EH (cell line): ENCODE measurements at places on chromosomes 5 and 9.

- DNase-seq, result no peak
Measured at GRCh38 chr5:155189981-155190380, 176.4 kb downstream of the KIF4B start.

DNA sequence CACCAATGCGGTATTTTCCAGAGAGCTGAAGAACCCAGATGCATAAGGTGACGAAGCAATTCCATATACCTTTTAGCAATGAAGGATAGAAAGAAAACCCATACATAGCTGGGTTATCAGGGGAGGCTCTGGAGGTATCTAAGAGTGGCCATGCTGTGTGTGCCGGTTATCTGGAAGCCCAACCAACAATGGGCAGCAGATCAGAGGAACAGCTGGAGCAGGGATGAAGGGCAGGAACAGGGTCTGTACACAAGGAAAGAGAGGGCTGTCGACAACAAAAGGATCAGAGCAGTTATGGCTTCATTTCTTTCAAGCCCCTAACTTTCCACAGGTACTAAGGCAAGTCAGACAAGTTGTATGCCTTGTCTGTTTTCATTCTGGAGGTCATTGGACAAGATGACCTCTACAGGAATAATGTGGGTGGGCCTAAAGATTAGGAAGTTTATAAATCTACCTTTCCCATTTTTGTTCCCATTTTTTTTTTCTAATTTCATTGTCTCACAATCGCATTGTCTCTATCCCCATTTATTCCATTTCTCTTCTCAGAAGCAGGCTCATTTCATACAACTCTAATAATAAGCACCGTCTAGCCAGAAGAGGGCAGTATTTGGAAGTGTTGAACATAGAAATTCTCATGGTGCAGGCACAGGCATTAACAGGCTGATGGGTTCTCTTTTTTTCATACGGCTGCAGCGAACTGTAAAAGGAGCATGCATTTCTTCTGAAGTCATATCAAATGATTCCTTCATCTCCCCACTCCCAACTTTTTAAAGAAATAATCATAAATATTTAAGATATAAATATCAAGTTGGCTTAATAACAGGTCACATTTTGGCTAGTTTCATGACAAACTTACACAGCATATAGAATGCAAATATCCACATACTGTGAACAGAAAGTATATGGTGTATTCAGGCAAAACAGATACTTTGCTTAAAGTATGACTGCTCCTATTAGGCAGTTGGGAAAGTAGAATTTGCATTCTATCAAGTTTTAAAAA lies 63.5 kb downstream of the ZNF474 start:
- DNase-seq, result peak; percentile 69

- no peak for DNase-seq
Measured at GRCh38 chr5:138870611-138871010, 4.5 kb downstream of the LRRTM2 start.

- peak; percentile 61 for DNase-seq
Measured at GRCh38 chr5:61030163-61030482, 85.1 kb downstream of the NDUFAF2 start.

DNA sequence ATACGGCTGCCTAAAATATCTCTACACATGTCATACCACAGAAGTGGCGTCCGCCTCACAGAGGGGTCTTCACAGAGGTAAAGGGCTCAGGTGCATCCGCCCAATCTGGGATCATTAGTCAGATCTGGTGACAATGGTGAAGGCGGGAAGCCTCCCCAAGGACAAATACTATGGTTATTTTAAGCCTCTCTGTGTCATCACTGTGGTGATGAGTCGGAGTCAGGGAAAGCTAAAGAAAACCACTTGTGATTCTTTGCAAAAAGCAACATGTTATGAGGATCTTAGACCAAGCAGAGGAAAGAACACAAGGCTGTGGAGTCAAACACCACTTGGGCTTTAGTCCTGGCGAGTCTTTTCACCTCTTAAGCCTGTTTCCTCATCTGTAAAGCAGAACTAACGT lies 190.4 kb downstream of the DRD1 start:
- DNase-seq, result peak; percentile 30

DNA sequence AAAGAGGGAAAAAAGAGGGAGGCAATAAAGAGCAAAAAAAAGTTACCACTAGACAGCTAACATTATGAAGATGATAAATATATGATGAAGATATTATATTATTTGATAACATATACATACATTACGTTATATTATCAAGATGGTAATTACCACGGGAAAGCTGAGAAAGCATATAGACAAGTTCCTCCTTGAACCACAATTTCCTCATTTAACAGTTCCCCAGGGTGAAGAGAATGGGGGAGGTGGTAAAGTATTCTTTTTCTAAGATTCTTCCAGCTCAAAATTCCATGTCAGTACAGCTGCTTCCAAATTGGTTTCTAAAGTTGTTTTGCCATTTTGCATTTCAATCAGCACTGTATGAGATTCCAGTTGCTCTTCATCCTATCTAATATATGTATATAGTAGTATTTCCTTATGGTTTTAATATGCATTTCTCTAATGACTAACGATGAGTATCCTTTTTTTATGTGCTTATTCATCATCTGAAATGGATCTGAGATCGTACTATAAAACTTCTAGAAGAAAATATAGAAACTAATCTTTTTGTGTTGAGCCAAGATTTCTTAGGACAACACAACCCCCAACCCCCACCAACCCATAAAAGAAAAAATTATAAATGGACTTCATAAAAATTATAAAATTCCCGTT lies 49.5 kb upstream of the C9orf72 start:
- DNase-seq, result no peak

GRCh38 chr5:21791304-21791703 lies 1061.8 kb downstream of the CDH12 start:
- no peak for DNase-seq

GRCh38 chr5:171906703-171907590 lies 99.5 kb downstream of the FBXW11 start:
- no peak for DNase-seq

DNA sequence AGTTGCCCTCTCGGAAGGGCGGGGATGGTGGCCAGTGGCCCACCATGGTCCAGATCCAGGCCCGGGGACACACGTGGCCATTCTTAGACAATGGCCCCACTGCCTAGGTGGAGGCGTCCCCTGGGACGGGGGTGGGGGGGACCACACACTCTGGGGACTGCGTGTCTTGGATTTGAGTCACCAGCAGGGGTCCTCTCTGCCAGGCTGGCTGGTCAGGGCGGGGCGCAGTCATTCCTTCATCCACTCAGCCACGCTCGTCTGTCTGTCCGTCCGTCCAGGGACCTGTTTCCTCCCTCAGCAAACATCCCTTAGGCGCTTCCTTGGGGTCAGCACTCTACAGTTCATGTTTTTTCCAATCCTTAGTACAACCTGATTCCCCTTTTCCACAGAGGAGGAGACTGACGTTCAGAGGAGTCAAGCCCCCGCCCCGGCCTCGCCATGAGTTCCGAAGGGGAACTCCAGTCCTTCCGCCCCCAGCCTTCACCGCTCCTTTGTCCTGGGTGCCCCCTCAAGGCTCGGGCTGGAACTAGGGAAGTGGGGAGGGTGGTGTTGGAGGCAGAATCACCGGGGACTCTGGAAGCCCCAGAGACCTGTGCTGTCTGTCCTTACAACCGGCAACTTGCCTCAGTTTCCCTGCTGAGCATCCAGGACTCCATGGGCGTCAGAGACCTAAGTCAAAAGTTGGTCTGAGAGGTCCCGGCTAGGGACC lies 276.6 kb upstream of the MVB12B start:
- no peak for DNase-seq

DNA sequence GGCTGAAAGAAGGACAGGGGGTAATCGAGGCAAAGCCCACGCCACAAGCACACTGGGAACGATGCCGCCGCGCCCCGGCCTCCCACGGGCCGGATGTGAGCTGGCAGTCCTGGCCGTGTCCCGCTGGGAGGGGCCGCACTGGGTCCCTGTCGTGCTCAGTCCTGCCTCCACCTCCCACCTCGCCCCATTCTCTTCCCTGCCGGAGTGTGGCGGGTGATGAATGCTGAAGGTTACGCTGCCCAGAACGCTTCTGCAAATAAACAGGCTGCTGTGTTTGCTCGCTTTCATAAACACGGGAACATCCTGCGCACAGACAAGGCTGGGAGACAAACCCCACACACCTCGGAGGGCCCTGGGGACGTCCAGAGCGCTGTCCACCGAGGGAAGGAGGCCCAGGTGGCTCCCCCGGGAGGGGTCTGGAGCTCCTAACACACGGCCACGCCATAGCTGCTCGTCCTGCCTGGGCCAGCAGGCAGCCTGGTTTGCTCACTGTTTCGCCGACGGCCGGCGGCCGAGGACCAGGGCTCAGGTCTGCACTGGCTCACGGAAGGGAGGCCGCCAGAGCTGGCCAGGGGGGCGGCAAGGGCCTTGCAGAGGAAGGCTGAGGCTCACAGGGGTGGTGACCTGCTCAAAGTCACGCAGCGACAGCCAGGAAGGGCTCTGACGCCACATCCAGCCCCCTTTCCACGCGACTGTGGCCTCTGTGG lies 2.3 kb downstream of the DNLZ start:
- DNase-seq, result peak; percentile 80

GRCh38 chr5:108334225-108334624 lies 47.7 kb downstream of the FBXL17 start:
- no peak for DNase-seq

DNA sequence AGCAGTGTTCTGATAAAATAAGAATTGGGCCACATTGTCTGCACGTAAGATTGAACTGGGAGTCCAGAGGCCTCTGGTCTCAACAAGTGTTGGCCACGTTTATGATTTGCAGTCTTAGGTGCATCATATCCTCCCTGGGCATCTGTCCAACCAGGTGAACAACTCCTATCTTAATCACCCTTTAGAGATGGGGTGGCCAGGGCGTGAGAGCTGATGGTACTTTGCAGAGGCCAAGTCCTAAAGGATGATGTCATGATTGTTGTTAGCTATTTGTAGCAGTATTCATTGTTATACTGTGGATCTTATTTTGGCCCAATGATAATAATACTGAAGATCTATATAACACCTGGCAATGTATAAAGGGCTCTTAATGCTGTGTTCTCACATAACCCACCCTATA lies 73.2 kb upstream of the RARS1 start:
- no peak for DNase-seq

- DNase-seq, result no peak
Measured at GRCh38 chr5:6535594-6535993, 86.9 kb downstream of the UBE2QL1 start.

- peak; percentile 8 for DNase-seq
Measured at GRCh38 chr5:92380069-92380770, 997.1 kb upstream of the ARRDC3 start.

- no peak for DNase-seq
Measured at GRCh38 chr9:80881940-80882339, 807.4 kb downstream of the TLE1 start.

DNA sequence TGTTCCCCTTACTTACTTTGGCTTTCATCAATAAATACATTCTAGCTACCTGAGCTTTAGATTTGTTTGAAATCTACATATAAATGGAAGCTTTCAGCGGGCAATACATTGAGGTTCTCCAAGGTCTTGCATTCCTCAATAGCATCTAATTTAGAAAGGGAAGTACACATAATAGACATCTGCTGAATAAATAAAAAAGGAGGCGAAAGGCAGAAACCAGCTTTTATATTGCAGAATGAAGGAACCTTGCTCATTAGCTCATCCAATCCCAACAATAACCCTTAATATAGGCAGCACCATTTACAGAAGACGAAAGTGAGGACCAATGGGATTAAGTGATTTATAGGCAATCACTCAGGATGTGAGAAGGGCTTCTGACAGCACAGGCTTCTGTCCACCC lies 147.5 kb downstream of the MPDZ start:
- DNase-seq, result no peak

DNA sequence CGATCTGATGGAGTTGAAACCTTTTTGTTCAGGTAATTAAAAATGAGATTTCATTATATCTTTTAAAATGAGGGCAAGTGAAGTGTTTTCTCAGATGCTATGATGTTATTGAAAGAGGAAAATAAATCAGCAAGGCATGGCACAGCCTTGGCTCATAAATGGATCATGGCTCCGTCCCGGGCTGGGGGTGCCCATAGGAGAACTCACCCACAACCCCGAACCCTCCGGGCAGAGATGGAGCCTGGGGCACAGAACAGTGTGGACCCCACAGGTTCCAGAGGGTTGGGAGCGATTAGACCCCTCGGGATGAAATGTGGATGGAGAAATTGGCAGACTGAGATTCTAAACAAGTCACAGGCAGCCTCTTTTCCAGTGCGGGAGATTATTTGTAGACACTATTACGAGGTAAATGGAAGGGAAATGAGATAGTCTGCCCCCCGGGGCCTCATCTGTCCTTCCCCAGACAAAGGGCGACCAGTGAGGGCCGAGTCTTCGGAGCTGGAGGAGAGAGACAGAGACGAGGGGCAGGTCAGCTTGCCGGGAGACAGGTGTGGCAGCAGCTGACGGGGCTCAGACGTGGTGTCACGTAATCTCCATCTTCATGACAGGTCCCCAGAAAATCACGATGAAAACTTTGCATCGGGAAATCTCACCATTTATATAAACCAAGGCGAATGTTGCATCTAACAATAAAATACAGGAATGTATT lies 33.7 kb downstream of the NDUFS6 start:
- DNase-seq, result no peak

- no peak for DNase-seq
Measured at GRCh38 chr5:133398646-133399101, 213.7 kb downstream of the FSTL4 start.

DNA sequence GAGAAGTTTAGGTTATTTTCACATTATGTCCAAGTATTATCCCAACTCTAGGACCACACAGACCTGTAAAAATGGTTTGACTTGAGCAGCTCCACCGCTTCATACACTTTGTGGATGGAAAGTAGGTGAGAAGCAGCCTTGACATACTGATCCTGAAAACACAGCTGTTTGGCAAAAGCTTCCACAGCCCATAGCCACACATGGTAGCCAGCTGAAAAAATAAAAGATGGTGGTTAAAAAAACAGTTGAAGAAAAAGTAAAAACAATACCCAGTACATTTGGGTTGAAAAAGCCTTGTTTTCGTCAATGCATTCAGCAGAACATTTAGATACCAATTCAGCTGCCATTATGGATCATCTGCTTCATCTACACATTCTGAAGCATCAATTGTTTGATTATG lies 36.7 kb downstream of the GEMIN5 start:
- peak; percentile 5 for DNase-seq

DNA sequence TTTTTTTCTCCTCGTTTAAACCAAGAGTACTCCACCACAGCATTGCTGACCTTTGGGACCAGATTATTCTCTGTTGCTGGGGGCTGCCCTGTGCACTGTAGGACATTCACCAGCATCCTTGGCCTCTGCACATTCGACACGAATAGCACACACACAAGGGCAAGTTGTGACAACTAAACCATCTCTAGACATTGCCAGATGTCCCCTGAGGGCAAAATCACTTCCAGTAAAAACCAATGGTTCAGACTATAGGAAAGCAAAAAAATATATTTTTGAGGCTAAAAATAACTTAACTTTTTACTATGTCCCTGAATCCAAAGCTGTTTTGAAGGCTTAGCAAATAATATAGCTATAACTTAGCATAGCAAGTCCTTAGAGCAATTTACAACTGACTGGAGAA lies 65.9 kb downstream of the SEMA5A start:
- DNase-seq, result peak; percentile 57

GRCh38 chr5:166123717-166124116 lies 2167.7 kb upstream of the WWC1 start:
- DNase-seq, result no peak

DNA sequence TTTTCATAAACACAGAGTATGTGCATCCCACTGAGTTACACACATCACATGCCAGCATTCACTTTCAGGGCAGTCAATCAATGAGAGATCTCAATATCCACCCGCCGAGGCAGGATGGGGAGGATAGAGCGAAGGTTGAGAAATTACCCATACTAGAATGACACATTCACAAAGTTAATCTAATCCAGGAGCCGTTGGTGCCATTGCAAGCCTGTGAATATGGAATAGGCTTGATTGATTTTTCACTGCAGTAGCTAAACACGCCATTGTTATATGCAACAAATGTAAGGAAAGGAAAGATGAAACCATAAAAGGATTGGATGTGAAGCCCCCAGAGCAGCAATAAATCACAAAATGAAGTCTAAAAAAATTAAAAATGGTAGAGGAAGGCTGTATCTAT lies 167.9 kb upstream of the GPR151 start:
- no peak for DNase-seq
